Stimulated activated CD8-positive, alpha-beta memory T cell treated with anti-CD3 and anti-CD28 coated beads, Interleukin-4, amount 100 ng/mL, for 4 hours (primary cell): ENCODE measurements at places on chromosomes 4 and X.

- no peak for DNase-seq
Observed at GRCh38 chr4:72496119-72496518, 72.9 kb downstream of the ADAMTS3 start.

DNA sequence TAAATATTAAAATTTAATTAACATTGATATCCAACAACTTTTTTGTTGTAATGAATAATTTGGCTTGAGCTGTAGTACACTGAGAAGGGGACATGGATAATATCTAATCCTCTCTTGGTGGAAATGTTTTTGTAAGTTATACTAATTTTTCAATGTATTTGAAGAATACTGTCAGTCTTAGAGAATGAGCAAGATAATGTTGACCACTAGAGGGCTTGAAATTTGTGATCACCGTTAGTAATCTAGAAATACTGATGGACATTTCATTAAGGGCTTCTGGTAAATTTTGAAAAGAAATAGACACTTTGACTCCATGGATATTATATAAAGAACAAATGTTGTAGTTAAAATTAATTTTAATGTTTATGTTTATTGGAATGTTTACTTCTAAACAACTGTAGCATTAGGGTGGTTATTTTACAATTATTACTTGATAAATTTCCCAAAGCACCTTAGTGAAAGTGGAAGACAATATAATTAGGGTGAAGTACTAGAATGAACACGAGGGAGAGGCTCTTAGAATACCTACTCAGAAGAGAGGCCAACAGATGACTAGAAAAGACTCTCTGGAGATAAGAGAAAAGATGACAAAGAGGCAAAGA is 20.0 kb upstream of the CAMK2D start:
- DNase-seq, result no peak

GRCh38 chrX:36898301-36898700 is 109.9 kb upstream of the FAM47C start:
- no peak for DNase-seq

- DNase-seq, result no peak
Observed at GRCh38 chrX:10109695-10110094, 47.1 kb upstream of the CLCN4 start.

DNA sequence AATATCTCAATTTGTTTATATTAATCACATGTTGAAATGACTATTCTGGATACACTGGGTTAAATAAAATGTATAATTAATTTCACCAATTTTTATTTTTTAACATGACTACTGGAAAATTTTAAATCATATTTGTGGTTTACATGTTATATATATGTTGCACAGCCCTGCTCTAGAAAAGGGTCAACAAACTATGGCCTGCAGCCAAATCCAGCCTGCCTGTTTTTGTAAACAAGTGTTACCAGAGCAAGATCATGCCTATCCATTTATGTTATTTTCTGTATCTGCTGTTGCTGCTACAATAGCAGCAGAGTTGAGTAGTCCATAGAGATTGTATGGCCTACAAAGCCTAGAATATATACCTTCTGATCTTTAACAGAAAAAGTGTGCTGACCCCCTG is 1.2 kb downstream of the TCEANC start:
- no peak for DNase-seq

DNA sequence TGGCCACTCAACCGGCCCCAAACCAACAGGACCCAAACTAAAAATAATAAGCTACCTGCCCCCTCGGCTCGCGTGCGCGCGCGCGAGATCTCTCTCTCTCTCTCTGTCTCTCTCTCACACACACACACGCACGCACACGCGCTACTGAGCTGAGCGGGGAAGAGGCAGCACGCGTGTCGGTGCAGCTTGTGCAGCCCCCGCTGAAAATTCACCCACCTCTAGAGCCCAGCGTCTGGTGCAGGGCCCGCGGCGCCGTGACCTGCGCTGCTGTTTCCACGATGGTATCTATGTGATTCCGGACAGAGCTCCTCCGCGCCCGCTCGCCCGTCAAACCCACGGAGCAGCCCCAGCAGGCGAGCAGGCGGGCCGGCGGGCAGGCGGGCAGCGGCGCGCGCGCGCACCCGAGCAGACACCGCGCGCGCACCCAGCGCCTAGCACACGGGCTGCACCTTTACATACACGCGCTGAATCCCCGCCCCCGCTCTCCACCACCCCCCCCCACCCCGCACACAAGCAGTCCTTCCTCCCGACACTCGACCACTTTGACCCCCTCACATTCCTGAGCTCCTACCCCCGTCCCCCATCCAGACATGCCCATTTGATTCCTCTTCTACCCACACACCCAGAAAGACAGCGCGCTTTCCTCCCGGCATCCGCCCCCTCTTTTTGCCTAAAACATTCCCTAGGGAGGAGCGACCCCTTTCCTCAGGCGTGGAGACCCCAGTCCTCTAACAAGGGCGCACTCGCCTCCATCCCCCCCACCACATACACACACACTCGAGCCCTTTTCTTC is 1.0 kb downstream of the SLITRK4 start:
- DNase-seq, result no peak

GRCh38 chr4:150354214-150354796 is 227.6 kb upstream of the MAB21L2 start:
- DNase-seq, result no peak

DNA sequence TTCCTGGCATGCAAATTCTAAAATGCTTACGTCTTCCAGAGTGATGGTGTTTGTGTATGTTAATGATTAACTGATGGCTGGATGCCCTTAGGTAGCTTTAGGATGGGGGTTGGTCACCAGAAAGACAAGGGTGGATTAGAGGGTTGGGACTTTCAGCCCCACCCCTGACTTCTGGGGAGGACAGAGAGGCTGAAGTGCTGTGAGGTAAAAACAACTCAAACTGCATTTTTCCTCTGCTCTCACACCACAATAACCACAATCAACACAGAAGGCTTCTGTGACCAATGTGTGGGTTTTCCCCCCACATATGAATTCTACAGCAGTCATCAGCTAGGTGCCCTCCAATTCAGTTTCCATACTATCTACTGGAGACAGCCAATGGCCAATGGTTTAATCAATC is 18.7 kb upstream of the DDIT4L start:
- DNase-seq, result no peak

- DNase-seq, result no peak
Observed at GRCh38 chrX:101220662-101221260, 1.2 kb downstream of the DRP2 start.

- no peak for DNase-seq
Observed at GRCh38 chr4:38069271-38069760, 109.1 kb downstream of the PTTG2 start.

DNA sequence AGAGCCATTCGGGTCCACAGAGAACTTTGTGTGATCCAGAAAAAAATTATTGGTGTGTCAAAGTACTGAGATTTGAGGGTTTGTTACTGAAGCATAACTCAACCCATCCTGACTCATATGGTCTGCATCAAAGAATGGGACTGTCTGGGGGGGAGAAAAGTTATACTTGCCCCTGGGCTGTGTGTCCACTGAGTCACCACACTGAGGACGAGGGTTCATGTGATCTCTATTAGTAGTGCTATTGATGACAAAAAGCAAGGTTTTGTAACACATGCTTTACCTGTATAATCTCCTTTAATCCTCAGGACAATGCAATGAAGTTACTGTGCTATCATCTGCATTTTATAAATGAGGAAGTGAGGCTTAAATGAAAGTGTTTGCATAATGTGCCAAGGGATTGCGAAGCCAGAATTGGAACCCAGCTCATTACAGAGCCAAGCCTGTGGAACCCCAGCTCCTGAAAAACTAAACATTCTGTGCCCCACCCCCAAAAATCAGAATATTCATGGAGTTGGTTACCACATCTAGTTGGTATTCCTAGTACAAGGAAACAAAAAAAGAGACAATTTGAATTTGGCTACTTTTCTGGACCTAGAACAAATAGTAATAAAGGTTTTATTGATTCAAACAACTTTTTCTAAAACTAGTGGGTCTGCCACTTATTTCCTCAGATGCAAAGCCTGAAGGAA is 31.2 kb downstream of the CCDC149 start:
- no peak for DNase-seq

DNA sequence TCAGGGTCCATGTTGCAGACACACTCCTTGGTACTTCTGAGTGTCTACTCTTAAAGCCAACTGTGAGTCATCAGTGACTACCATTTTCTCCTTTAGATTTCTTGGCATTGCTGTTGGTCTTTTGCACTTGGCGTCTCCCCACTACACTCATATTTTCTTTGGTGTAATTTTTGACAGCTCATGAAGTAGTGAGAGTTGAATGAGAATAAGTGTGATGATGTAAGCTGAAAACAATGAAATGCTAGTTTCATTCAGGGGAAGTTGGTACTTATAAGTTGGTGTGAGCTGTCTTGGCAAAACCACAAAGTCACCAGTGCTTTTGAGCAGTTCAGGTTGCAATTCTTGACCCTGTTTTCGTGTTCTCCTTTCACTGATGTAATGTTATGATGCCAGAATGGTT is 142.9 kb upstream of the ARX start:
- no peak for DNase-seq

DNA sequence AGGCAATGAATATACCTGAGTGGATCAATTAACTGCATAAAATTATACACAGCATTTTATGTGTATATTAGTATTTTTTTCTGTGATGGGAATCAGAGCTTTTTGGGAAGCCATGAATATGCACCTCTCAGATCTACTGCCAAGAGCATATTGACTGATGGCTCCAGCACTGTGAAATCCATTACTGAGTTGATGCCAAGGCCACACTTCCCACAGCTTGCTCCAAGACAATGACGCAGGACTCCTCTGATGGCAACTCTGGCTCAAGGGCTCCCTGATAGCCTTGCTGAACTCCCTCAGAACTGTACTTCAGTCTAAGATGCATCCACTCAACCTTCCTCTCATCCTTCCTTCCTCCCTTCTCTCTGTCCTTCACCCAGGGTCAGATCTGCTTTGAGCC is 82.7 kb downstream of the OTC start:
- no peak for DNase-seq

GRCh38 chr4:78671903-78672815 is 104.0 kb upstream of the BMP2K start:
- DNase-seq, result no peak

DNA sequence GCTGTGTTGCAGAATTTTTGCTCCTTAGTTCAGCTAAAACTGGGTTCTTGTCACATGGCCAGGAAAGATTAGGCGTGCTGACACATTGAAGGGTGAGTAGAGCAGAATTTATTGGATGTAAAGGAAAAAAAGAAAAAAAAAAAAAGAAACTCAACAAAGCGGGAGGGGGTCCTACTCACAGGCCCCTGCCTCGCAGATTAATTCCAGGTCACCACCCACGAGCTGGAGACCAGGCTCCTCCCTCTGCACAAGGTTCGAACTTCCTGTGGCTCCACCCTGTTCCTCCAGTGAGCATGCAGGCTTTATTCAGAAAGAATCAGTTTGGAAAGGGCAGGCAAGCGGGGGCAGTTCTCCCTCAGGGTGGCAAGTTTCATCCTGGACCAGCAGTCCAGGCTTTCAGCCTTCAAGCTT is 17.1 kb downstream of the MGST2 start:
- DNase-seq, result no peak

GRCh38 chr4:71300964-71301363 is 37.9 kb upstream of the SLC4A4 start:
- no peak for DNase-seq

GRCh38 chrX:154818916-154819770 is 13.9 kb upstream of the MPP1 start:
- no peak for DNase-seq

GRCh38 chr4:52079659-52080058 is 28.6 kb downstream of the SPATA18 start:
- DNase-seq, result no peak

DNA sequence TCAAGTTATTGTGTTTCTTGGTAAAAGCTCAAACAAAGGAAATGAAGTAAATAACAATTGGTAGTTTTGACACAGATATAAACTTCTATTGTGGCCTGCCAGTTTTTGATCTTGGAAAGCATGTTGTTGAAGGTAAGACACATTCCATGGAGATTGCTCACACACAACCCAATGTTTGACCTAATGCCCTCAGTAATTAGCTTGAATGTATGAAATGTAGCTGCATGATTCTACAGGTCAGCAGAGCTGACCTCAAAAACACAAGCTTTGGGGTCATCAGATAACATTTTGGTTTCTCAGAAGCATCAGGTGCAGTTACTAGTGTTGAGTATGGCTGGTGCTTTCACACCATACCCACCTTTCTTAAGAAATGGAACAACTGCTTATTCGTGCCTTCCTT is 16.5 kb downstream of the GPR173 start:
- no peak for DNase-seq

GRCh38 chr4:31370866-31371465 is 650.8 kb downstream of the PCDH7 start:
- no peak for DNase-seq

GRCh38 chr4:41734371-41734770 is 14.2 kb downstream of the PHOX2B start:
- DNase-seq, result no peak

DNA sequence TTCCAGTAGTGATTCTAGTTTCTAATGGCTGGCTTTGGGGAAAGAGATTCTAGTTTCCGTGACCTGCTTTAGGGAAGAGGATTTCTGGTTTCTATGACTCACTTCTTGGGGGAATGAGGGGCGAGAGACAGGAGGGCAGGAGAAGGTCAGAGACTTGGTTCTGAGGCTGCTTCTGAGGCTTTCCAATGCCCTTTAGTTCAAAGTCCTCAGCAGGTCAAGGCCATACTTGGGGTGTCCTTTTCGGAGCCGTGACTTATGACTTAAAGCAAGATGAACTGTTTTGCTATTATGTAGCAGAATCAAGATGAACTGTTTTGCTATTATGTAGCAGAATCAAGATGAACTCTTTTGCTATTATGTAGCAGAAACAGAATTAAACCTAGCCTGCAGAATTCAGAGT is 52.2 kb upstream of the TLR3 start:
- DNase-seq, result no peak

GRCh38 chr4:65383589-65384305 is 286.5 kb downstream of the EPHA5 start:
- DNase-seq, result no peak

GRCh38 chr4:147826288-147826646 is 94.4 kb downstream of the ARHGAP10 start:
- no peak for DNase-seq

DNA sequence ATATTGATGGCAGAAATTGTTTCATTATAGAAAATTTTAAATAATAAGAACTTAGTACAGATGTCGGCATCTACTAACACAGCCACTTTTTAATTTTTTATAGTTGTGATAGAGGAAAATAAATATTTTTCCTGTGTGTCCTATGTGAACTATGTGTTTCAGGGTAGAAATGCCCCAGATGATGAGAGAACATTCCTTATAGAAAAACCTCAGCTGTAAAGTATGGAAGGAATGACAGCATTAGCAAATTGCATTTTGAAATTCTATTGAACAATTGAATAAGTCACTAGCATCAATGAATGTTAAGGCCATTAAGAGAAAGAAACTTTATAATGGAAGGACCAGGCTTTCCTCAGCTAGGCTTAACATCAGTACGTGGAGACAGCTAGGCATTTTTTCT is 149.2 kb downstream of the CFAP299 start:
- DNase-seq, result no peak
